ENCODE measurements at places on chromosomes 1 and 21. TPM values are rescaled to one million over a fixed set of nuclear protein-coding genes. Genes with fewer than 3 reads are reported as not detected.

Gene CHML
- total RNA-seq, result 9.1 TPM

Gene S100A7A
- total RNA-seq, result not detected

Gene RNF186
- 8.1 TPM for total RNA-seq

Gene HAPLN2
- 1.9 TPM for total RNA-seq

Gene C1orf122
- 36.1 TPM for total RNA-seq

Gene GPR137B
- total RNA-seq, result 37.1 TPM

Gene LYPD8
- not detected for total RNA-seq

Gene SEMA6C
- 13.3 TPM for total RNA-seq

Gene DDR2
- 38.0 TPM for total RNA-seq

Gene MANEAL
- 3.5 TPM for total RNA-seq

Gene EPHA8
- not detected for total RNA-seq

Gene HORMAD1
- total RNA-seq, result not detected

All from Peyer's patch (tissue), 4 donors.